ENCODE measurements at places on chromosomes 16 and 17.

DNA sequence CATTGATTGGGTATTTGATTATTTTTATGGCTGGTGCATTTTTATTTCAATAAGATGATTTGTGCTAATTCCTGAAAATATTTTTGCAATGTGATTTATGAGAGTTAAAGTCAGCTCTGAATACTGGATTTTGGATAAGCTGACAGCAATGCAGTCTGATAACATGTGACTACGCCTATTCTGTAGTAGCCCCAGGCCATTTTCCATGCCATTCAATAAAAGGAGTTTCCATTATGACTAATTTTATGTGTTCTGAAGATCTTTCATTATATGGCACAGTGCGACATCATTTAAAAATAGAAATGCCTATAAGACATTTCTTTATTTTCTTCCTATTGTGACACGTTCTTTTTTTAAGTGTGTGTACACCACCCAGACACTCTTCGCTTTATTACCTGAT is 46.3 kb downstream of the KCNJ2 start:
- DNase-seq = no peak

- no peak for DNase-seq
Measured at GRCh38 chr17:75096082-75096625, 8.4 kb downstream of the SLC16A5 start.

DNA sequence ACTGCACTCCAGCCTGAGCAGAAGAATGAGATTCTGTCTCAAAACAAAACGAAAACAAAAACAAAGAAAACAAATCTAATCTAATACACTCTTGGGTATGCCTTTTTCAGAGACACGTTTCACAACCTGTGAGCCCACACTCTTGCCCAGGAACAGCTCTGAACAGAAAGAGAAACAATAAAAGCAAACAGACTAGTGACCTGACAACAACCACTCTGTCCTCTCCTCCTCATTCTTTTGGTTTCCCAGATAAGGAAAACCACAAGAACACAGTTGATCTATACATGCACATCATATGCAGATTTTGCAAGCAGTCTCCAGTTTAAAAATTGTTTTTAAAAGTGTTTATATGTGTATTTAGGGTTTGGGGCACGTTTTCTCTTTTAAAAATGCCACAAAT is 1.3 kb downstream of the MKS1 start:
- DNase-seq = no peak

GRCh38 chr17:61128661-61129115 is 271.0 kb upstream of the TBX2 start:
- DNase-seq = no peak

DNA sequence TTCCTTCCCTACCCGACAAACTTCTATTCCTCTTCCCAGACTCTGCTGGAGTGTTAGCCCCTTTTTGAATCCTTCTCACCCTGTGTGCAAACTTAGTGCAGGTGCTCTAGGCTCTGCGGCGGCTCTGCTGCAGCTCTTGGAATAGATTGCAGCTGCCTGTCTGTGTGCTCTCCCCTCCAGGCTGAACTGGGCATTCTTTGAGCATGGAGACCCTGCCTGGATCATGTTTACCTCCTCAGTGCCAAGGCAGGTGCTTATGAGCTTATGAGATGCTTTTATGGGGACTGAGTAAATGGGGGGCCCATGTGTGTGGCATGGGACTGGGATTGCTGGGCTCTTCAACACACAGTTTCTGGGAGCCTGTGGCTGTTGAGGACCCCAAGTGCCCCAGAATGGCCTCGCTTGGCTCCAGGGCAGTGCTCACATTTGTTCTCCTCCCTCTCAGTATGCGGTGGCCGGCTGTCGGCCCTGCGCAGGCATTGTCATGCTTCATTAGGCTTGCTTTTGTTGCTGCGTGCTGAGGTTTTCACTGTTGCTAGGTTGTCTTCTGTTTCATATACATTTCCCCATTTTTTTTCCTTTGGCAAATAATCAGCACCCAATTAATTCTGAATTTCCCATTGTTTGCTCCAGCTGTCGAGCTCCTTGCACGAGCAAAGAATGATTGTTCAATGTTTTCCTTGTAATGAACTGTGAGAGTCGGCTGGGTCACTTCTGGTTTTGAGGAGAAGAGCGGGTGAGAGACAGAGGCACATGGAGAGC is 185.5 kb upstream of the NLRP1 start:
- DNase-seq = no peak

GRCh38 chr17:45038728-45039634 is 12.5 kb downstream of the DCAKD start:
- no peak for DNase-seq

GRCh38 chr17:64009571-64010402 is 10.6 kb downstream of the ICAM2 start:
- no peak for DNase-seq

DNA sequence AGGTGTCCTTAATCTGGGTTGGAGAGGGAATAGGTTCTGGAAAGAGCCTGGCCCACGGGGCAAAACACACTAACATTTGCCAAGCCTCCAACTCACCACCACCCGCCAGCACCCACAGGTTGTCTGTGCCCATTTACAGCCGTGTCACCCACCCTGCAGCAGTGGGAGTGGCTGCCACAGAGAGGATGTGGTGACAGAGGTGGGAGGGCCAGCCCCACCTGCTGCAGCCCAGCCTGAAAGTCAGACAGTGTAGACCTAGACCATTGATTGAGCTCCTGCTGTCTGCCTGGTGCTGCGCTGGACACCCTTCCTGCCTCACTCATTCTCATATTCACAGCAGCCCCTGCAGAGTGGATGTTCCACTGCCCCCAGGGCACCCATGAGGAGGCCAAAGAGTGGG is 44.7 kb downstream of the IL21R start:
- peak; percentile 33 for DNase-seq

DNA sequence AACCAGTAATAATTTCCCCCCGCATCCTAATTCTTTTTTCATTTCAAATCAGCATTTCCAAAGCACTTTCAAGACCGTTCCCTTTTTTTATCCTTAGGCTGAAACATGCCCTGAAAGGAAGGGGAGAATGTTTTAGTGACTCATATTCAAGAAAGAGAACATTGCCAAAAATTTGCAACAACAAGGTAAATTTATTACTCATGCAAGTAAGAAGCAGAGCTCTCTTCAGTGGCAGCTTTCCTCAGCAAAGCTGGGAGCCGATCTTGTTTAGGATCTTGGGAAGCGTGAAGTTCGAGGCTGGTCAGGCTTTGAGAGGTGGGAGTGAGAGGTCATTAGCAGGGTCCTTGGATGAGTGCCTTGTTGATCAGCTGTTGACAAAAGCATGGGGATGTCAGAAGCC is 129.5 kb downstream of the PRKCA start:
- DNase-seq = no peak

DNA sequence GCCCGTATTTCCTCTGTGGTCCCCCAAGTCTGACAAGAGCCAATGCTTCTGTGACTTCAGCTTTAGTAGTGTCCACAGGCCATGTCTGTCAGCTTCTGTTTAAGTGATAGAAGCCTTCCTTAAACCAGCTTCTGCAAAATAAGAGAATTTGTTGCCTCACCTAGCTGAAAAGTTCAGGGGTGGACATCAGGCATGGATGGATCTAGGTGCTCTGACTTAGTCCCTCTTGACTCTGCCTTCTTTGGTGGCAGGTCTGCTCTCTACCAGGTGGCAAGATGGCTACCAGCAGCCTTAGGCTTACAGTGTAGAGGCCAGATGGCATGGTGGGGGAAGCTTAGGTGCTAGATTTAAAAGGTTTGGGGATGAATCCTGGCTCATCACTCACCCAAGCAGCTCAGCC is 33.7 kb downstream of the KATNIP start:
- DNase-seq = no peak

DNA sequence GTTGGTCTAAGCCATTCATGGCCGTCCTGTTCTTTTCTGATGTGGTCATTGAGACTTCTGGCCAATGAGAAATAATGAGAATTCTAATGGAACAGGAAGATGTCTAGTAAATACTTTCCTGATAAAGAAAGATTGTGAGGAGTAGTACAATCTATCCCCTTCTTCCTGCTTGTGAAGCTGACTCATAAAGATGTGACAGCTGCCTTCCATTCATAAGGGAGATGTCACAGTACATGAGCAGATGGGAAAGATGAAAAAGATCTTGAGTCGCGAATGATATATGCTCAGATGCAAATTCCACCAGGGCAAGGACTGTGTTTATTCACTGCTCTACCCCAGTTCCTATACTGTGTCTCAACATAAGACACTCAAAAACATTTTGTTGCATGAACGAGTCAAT is 111.7 kb upstream of the FOXF1 start:
- DNase-seq = no peak

DNA sequence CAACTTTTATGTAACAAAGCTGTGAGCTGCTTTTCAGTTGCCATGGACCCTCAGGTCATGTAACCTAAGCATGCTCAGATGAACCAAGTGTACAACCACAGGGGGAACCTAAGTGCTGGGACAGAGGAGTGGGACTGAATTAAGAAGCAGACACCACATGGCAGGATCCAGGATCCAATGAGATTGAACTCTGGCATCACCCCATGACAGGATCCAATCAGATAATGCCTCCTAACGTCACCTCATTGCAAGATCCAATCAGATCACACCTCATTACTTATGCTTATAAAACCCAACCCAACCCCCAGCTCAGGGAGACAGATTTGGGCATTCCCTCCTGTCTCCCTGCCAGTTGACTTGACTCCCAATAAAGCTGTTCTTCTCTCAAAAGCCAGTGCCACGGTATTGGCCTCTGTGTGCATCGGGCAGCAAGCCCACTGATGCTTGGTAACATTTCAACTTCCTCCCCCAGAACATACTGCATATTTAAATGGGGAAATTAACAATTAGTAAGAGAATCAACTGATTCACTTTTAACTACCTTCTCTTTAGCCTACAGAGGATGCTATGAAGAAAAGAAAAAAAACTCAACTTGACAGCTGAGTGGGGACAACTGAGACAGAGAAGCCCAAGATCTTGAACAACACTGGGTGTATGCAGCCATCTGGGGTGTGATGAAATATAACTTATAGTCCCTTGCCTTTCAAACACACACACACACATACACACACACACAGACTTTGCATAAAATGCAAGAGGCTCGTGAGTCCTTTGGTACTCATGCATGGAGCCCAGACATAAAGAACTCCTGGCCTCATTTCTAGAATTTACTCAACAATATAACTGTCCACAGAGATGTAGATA is 148.4 kb downstream of the SLC39A11 start:
- no peak for DNase-seq

GRCh38 chr17:5031365-5032082 is 3.7 kb downstream of the SLC52A1 start:
- peak; percentile 86 for DNase-seq

- no peak for DNase-seq
Measured at GRCh38 chr16:495127-495748, 32.3 kb upstream of the CAPN15 start.

GRCh38 chr17:34368196-34368945 is 5.3 kb upstream of the CCL1 start:
- DNase-seq = no peak

DNA sequence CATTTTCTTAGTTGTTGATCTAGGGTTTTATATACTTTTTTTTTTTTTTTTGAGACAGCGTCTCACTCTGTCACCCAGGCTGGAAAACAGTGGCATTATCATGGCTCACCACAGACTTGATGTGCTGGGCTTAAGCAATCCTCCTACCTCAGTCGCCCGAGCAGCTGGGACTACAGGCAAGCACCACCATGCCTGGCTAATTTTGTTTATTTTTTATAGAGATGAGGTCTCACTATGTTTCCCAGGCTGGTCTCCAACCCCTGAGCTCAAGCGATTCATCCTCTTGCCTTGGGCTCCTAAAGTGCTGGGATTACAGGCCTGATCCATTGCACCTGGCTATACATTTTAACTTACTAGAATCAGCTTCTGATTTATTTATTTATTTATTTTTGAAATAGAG is 34.2 kb upstream of the ATP2A3 start:
- no peak for DNase-seq

GRCh38 chr17:72419866-72420774 is 299.3 kb downstream of the SOX9 start:
- no peak for DNase-seq

DNA sequence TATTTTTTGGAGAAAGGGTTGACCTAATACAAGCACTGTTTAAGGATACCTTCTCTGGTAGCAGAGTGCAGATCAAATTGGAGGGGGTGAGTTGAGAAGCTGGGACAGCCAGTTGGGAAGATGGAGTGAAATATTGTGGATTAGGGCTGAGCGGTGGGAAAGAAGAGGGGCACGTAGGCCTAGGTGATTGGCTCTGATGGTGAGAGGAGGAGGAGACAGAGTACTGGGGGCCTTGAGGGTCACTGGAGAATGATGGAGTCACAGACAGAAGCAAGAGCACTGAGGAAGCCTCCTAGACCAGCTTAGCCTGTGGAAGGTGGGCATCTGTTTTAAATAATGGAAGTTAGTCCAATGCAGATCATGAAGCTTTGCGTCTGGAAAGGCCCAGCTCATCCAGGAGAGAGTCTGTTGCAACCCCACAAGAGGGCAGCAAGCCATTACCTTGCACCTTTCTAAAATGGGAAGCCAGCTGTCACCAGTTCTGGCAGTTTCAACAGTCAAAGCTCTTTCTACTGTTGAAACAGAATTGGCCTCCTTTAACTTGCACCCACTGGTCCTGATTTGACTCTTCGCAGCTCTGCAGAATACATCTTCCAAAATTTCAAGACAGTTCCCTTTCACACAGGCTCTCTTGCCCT is 11.8 kb downstream of the SLC9A5 start:
- no peak for DNase-seq

GRCh38 chr16:3158510-3159314 is 23.9 kb downstream of the ZNF213 start:
- peak; percentile 92 for DNase-seq
